ENCODE measurements at places on chromosomes 4 and X.

DNA sequence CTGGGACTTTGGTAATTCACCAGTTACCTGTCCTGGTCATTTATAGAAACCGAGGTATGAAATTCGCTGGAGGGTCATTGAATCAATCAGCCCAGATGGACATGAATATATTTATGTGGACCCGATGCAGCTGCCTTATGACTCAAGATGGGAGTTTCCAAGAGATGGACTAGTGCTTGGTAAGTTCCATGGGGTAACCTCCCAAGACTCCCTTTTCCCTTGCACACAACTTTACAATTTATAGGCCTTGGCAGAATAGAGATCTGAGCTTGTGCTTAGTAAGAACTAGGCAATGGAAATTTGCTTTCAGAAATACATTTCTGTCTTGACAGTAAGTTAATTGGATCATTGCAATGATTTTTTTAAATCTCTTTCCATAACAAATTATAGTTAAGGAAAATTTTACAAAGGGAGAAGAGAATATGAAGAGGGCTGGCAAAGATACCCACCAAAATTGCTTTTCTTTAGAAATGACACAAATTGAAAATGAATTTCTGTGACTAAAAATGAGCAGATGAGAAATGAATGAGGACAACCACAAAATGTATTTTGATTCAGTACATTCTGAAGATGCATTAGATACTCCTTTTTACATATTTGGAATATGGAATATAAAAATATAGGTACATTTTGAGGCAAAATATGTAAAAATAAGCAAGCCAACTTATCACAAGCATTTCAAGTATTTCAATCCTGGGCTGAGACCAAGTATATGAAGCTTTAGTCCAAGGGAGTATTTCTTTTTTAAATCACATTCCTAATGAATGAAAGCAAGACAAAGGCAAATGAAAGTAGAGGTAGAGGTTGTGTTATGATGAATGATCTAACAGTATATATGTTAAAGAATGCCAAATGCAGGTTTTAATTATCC is 45.9 kb downstream of the PDGFRA start:
- no peak for DNase-seq

DNA sequence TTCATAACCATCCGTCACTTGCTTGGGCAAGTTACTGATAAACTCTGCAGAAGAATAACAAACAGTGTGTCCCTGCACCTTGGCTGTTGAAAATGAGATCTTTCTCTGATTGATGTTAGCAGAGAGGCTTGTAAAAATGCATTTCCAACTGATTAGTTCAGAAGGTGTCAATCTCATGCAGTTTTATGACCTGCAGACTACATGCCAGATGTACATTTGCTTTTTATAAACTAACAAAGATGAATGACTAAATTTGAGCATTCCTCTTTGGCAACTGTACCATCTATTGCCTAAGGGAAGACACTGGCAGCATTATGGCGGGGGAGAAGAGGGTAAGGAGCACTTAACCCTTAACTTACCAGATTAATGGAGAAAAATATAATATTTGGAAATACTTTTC is 192.8 kb downstream of the DCTD start:
- no peak for DNase-seq

- DNase-seq, result no peak
Observed at GRCh38 chr4:37645736-37646135, 40.4 kb downstream of the RELL1 start.

GRCh38 chrX:78769101-78769755 is 21.7 kb downstream of the LPAR4 start:
- no peak for DNase-seq

DNA sequence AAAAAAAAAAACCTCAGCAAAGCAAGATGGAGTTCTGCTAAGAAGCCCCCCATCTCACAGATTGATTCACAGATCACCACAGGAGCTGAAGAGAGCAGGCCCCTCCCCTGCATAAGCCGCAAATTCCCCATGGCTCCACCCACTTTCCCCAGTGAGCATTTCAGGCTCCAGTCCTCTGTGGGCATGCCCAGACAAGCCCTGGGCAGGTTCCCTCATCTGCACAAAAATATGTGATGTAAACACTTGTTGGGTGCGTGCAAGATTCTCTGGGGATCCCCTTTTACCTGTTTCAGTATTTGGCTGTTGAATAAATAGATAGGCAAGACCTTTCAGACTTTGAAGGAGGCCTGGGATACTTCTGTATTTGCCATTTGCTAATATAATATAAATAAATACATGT is 514.3 kb downstream of the PCDH7 start:
- no peak for DNase-seq

GRCh38 chrX:153922932-153923857 is 2.9 kb downstream of the ARHGAP4 start:
- no peak for DNase-seq

DNA sequence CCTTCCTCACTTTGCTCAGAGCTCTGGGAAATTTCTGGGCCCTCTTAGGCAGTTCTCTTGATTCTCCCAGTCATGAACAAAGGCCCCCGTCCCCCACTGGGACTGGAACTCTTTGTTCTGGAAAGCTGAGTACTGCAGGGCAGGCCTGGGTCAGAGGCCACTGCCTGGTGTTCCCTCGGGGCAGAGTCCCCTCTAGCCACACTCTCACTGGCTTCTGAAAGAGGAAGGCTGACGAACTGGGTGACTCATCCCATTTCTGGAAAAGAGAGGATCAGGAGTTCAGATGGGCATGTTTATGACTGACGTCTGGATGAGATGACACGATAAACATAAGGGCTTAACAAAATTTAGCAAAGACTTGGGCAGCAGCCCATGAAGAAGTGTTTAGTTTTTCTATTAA is 47.7 kb downstream of the DDX3X start:
- DNase-seq, result no peak

GRCh38 chr4:130714006-130714405 is 1618.1 kb downstream of the C4orf33 start:
- DNase-seq, result no peak

GRCh38 chrX:45801554-45801953 is 600.9 kb upstream of the DIPK2B start:
- DNase-seq, result peak; percentile 55

DNA sequence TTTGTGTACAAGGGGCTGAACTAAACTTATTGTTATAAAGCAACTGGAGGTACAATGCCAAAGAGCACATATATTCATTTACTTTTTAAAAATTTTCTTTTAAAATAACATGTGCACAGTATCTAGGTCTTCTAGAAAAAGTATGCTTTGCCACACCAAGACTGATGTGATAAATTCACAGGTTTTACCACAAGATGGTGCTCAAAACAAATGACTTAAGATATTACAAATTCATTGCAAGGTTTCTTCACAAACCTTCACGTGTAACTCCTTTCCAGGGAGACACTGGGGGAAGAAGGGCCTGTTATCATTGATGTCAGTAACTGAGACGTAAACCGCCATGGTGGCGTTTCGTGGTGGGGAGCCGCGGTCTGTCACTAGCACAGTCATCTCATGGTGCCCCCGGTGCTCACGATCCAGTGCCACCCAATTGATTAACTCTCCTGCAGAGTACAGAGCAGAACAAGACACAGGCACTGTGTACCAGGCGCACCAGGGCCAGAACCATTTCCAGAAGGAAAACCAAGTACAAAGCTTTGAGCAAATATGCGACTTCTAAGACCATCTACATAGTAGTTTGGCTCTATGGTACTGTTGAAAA is 162.2 kb downstream of the DCHS2 start:
- no peak for DNase-seq

DNA sequence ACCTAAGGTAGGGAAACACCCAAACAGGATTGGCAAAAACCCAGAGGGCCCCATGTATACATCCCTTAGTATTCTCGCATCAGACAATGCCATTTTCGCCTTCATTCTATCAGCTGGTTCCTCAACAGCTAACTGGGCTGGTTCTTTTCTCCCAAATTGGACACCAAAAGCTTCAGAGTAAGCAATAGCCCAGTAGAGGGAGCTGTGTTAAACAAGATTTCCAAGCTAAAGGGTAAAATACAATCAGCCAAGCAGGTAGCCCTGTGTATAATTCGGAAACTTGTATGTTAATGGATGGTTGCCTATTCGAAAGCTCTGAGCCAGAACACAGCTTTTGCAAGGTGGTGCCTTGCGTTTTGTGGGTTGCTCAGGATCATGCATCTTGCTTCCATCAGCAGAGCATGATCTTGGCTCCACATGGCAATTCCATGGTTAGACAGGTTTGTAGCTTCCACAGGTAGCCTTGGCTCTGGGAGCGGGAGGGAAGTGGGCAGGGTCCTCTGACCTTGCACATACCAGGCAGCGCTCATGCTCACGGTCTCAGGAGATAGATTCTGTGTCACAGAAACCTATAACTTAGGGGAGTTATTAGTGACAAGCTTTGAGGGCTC is 115.2 kb upstream of the LNX1 start:
- DNase-seq, result no peak

GRCh38 chrX:1086444-1087409 is 125.7 kb downstream of the CRLF2 start:
- DNase-seq, result no peak

DNA sequence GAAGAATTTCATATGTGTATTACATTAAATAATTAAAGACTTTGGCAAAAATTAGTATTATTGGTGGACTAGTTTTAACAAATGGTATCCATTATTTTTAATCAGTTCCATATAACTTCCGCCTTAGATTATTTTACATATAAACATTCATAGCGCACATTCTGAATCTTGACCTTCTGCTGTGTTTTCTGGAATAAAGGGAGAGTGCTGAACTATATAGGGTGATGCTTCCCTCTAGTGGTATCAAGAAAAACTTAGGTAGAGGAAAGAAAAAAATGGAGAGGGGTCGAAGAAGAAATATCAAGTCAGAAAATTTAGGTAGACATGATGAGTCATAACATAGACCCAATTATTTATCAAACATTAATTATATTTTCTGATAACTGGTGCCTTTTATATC is 155.6 kb upstream of the PACRGL start:
- DNase-seq, result no peak

DNA sequence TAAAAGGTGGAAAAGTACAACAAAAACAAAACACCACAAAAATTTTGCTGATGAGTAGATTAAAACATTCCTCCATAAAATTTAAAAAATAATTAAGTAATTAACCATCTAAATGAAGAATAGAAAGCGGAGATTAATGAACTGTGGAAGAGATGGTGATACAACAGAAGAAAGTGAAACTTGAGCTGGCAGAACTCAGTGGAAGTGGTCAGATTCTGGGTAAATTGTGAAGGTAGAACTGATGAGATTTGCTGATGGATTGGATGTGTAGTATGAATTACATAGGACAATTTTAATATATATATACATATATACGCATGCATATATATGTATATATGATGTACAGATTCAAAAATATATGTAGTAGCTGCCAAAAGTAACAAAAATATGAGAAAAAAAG is 73.9 kb downstream of the AMOT start:
- no peak for DNase-seq

DNA sequence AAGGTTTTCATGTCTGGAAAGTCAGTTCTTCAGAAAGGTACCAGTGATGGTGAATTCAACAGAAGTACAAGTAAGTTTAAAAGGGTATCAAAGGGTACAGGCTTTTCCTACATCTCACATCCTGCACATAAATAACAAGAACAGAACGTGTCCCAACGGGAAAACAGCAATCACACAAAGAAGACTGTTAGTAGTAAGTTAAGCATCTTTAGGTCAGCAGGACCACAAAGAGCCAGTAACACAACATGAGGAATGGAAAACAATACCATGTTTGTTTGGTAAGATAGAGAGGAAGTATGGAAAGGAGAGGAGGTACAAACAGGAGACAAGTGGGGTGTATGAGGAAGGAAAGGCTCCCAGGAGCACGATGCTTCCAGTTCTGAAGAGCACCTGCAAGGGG is 43.2 kb downstream of the SAT1 start:
- DNase-seq, result no peak

DNA sequence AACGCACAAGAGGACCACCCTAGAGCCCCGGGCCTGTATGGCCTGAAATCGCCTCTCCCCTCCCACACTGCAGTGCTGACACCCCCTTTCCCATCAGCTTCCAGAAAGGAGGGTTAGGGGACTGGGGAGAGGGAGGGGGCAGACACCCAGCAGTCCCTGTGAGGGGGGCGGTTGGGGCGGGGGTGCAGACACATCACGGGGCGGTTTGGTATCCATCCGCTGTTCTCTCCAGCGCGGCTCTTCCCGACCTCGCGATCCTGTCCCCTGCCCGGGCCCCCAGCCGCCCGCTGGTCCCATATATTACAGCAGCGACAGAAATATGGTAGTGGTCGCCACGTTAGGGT is 404 bp upstream of the GPRASP2 start:
- DNase-seq, result no peak

GRCh38 chr4:64016893-64017292 is 392.4 kb downstream of the TECRL start:
- no peak for DNase-seq

DNA sequence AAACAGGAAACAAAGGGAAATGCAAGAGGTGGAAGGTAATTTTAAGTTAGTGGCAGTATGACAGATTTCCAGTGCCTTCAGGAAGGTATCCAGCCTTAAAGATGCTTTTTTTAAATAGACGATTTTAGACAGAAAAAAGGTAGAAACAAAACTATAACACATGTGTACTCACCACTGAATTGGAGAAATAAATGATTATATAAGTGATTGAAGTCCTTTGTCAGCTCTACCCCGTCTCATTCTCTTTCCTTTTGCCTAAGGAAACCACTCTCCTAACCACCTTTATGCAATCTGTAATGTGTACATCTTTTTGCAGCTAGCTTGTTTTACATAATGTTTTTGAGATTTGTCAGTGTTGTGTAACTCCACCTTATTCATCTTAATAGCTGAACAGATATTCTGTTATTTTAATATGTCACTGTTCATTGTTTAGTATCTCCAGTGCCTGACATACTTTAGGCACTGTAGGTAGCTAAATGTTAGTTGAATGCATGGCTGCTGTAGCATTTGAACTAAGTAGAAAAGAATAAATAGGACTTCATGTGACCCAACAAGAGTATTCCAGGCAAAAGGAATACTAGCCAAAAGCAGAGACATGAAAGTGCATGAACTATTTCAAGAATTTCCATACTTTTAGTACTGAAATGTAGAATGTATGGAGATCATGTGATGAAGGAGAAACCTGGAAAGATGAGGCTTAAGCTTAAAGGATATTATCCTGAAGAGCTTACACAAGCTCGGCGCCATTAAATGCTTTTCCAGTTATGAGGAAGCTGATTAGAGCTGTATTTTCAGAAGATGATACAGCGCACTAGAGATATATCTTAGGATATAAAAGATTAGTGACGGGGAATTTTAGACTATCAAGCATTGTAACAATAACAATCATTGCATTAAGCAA is 865 bp downstream of the FAM200B start:
- DNase-seq, result peak; percentile 12

DNA sequence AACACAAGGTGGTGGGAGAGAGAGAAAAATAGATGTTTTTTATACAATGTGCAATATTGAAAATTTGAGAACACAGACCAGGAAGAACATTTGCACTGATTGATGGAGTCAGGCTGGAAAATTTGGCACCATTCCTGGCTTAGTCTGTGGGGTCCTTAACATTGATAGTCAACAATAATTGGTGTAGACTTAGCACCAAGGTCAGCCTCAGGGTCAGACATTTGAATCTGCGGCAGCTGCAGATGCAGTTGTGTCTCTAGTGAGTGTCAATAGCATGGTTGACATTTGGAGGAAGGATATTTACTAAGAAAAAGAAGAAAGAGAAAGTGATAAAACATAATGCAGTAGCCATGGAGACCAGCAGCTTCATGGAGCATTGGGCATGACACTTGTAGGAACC is 31.5 kb upstream of the GLRA3 start:
- DNase-seq, result no peak
